ENCODE measurements at places on chromosomes 7 and 10.
A peak's percentile ranks its signal among the peaks of the same experiment; 100 is the strongest.

DNA sequence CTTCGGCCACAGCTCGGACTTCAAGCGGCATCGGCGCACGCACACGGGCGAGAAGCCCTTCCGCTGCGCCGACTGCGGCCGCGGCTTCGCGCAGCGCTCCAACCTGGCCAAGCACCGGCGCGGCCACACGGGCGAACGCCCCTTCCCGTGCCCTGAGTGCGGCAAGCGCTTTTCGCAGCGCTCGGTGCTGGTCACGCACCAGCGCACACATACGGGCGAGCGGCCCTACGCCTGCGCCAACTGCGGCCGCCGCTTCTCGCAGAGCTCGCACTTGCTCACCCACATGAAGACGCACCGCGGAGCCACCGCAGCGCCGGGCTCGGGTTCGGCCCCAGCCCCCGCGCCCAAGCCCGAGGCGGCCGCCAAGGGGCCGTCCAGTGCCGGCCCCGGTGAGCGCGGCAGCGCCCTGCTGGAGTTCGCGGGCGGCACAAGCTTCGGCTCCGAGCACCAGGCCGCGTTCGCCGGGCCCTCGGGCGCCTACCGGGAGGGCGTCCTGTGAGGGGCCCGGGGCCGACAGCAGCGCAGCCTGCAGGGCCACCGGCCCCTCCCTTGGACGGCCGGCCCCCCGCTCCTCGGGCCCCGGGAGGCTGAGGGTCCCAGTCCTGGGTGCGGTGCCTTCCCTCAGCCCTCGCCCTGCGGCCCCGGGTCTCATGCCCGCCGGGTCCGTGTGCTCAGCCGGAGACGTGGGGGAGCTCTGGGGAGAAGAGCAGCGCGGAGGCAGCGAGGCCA is 17.2 kb downstream of the ZNF316 start:
- no peak for DNase-seq

DNA sequence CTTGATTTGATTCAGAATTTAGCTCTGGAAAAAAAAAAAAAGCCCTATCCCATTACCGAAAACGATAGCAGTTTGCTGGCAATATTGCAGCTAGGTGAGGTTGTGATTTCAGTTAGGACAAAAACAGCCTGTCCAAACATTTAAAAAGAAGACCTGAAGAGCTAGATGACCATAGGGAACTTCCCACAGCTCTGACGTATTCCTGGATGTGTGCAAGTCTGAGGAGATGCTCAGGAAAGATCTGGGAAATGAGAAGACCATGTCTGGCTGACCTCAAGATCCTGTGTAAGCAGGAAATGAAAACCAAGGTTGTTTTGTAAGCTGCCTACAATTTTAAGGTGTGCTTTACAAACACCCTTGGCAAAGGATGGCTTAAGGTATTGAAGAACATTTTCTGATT is 88.7 kb downstream of the RAMP3 start:
- no peak for DNase-seq

DNA sequence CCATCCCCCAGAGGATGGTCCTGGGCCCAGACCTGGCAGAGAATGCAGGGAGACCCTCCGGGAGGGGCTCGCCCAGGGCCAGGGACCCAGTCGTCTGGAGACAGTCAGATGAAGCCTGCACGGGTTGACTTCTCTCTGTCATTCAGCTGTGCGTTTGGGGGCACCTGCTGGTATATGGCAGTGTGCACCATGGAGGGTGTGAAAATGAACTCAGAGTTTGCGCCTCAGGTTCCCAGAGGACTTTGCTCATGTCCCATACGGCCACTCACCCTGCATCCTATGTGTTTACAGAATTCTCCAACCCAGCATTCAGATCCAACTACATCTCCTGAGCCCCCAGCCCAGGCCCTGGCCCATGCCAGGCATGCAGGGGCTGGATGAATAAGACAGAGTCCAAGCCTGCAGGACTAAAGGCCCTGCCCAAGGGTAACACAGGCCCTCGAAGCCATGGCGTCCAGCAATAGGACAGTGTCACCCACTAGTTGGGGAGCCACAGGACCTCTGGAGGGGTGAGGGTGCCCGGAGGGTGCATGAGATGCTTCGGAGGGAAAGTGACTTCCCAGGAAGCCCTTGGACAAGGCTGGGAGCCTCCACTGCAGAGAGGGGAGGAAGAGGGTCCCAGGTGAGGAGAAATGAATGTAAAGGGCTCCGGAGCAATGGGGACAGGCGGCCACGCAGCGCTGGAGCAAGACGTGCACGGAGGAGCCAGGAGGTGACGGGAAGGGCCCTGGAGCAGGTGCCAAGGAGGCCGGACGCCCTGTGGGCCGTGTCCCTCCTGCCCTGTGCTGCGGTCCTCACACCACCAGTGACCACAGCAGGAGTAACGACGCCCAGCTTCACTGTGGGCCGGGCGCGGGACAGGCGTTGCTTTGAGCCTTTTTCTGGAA is 36.3 kb downstream of the CALML3 start:
- no peak for DNase-seq

DNA sequence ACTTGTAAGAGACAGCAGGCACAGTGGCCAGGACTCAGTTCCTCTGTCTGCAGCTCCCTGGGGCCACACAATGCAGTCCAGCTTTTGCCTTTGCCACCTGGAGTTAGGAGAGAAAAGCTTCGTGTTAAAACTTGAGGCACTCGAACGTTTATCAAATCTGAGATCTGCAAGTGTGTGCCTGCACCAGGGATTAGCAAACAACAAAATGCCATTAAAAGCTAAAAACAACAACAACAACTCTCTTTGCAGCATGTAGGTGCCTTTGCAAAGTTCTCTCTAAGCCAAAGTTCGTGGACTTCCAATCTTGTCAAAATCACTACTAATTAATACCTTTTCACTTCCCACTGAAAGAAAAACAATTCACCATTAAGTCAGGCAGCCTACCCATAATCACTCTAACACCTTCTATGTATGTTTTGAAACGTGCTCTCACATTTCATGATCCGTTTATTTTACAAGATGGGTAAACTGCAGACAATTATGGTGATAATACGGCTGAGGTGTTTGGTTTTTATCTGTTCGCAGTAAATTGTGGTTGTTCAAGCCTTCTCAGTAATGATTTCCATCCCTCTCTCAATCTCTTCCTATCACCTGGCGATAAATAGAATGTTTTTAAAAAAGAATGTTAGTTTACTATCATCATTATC is 36.2 kb upstream of the SDK1 start:
- DNase-seq = no peak

- peak; percentile 40 for DNase-seq
Observed at GRCh38 chr10:55500931-55501559, 700.0 kb upstream of the PCDH15 start.

- no peak for DNase-seq
Observed at GRCh38 chr7:16940776-16941175, 59.0 kb upstream of the AGR3 start.

DNA sequence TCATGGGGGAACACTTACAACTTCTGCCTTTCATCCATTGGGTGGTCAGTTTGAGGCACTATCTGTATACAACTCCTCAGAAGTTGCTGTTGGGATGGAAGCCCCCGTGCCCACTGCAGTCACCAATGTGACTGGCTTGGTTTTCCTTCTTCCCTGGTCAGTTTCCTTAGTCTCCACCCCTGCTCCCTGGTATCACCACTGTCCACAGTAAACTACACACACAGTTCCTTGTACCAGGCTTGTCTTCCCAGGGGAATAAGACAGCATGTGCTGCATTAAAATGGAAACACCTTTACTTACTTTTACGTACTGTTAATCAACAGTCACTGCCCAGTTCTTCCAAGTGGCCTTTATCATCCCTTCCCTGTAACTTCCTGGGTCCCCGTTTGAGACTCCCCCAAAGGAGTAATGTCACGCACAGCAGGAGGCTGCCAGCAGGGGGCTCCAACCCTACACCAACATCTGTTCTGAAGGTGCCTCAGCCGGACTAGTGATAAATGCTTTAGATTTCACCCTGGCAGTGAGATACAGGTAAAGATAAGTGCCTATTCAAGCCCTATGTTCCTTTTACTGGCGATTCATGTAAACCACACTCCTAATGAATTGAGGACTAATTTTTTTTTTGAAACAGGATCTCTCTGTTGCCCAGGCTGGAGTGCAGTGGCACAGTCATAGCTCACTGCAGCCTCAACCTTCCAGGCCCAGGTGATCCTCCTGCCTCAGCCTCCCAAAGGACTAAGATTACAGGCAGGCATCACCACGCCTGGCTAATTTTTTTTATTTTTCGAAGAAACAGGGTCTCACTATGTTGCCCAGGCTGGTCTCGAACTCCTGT is 45.3 kb upstream of the PIK3AP1 start:
- peak; percentile 40 for DNase-seq

- no peak for DNase-seq
Observed at GRCh38 chr7:46198701-46199100, 277.6 kb upstream of the IGFBP3 start.

DNA sequence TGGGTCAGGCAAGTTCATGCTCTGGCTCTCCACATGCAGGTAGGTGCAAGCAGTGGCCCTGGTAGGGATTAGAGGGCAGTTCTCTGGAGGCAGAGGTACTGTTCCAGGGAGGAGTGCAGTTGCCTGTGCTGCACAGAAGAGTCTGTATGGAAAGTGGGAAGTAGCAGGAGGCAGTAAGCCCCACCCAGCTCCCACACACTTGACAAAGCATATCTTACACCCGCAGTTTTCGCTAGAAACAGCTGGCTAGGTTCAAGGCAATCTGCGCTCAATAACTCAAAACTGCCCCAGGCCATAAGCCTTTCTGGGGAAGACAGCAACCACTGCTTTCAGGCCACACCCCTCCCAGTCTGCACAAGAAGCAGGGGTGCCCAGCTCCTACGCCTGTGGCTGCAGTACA is 33.1 kb upstream of the ARMC3 start:
- no peak for DNase-seq

- no peak for DNase-seq
Observed at GRCh38 chr7:155509725-155510551, 36.4 kb downstream of the CNPY1 start.

DNA sequence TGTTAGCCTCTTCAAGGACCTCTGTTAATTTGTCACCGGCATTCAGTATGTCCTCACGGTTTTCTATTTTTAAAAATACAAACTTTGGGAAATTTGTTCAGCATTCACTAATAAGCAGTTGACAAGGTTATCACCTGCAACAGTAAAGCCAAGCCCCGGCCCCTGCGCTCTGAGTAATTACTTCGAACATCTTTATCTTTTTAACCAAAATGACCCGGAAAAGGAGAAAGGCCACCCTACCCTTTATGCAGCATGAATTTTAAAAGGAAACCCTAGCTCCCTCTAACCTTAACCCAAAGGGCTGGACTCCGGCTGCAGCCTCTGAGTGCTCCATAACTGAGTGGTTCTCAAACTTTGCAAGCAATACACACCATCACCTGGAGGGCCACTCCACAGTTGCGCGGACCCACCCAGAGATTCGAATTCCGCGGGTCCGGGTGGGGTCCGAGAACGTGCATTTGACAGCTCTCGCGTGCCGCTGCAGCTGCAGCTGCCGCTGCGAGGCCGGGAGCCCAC is 940 bp downstream of the NSMCE4A start:
- no peak for DNase-seq

- peak; percentile 11 for DNase-seq
Observed at GRCh38 chr7:93799750-93800357, 90.7 kb downstream of the TFPI2 start.

- DNase-seq = no peak
Observed at GRCh38 chr7:114825423-114825951, 96.4 kb upstream of the MDFIC start.

DNA sequence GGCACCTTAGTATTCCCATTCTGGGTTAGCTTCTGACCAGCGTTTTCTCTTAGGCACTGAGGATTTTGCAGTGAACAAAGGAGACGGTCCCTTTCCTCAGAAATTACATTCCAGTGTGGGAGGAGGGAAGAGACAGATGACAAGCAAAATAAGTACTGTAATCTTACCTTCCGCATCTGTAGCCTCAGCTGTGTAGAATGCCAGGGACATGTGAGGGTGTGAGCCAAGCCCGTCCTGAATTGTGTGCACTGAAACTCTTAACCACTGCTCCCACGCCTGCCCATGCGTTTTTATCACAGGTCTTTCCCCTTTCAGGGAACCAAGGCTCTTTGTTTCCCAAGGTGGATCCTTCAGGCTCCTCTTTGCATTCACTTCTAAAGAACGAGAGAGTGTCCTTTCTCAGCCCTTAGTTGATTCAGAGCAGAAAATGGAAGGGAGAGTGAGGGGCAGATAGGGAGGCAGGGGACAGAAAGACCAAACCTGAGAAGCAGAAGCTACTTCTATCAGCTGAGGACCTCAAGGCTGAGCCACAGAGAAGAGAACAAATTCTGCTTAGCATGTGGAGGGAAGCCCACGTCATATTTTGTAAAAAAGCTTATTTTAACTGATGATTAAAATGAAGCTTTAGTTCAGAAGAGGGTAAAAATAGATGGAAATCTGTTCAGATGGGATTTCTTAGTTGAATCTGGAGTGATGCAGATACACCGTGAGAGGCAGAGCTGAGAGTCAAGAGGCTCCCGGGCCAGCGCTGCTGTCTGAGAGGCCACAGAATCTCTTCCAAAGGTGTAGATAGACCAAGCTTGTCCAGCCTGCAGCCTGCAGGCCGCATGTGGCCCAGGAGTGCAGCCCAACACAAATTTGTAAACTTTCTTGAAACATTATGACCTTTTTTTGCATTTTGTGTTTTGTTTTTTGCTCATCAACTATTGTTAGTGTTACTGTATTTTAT is 122.5 kb downstream of the CCNY start:
- DNase-seq = no peak

- no peak for DNase-seq
Observed at GRCh38 chr10:12561720-12562119, 212.4 kb downstream of the CAMK1D start.

- DNase-seq = peak; percentile 92
Observed at GRCh38 chr7:151491859-151492258, 27.8 kb downstream of the RHEB start.

GRCh38 chr7:77406421-77406820 is 9.7 kb downstream of the GSAP start:
- DNase-seq = no peak

DNA sequence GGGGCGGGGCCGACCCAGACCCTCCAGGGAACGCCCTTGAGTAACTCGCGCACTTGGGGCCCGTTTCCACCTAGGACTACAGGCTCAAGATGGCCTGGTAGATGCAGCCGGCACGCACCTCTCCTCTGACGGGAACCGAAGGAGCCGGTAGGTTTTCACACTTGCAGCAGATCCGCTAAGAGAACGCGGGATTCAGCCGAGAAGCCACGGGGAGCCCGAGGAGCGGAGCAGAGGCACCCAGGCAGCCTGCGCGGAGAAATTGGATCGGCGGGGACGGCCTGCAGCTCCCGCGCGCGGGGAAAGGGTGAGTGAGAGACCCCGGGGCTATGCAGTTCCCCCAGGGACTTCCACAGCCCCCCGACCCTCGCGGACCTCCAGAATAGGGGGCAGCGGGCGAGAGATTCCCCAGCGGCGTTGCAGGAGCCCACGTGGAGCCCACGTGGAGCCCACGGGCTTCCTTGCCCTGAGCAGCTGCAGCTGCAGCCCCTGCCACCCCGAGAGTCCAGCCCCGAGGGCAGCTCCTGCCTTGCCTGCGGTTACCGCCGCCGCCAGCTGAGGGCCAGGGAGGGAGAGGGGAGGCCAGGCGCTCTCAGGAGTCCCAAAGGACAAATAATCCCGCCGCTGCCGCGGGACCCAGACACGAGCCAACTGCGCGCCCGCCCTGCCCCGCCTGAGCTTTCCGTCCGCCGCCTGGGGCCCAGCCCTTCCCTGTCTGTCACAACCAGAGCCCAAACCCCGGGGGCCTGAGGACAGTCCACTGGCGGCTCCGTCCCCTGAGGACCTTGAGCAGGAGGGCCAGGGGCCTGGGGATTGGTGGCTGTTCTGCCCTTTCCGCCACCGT is 13.1 kb downstream of the IFT22 start:
- DNase-seq = peak; percentile 22

GRCh38 chr7:45013465-45013967 is 13.5 kb downstream of the CCM2 start:
- no peak for DNase-seq

All from fibroblast of skin of scalp (primary cell).